ENCODE measurements at places on chromosomes 7 and 10. TPM values are rescaled to one million over a fixed set of nuclear protein-coding genes. Genes with fewer than 3 reads are reported as not detected.

ARHGAP22 gene
- total RNA-seq: 7.0 TPM

NXPH1 gene
- total RNA-seq: not detected

RPEL1 gene
- not detected for total RNA-seq

- no peak for DNase-seq
These were observed 93.8 kb upstream of the SVIL start for GRCh38 chr10:29728541-29729049.

DNA sequence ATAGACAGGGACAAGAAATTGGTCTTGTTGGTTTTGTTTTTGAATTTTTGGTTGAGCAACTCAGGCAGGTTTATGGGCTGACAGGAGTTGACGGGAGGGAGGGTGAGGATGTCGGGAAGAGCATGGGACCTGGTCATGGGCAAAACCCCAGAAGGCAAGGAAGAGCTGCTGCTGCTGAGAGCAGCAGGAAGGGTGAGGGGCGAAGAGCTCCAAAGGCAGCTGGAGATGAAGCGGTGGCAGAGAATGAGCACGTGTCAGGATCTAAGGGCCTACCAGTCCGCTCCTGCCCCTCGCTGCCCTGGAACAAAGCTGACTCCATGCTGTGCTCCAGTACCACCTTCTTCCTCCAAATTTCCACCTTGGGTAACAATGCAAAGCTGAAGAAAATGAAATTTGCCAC lies 84.3 kb downstream of the ARHGAP22 start:
- no peak for DNase-seq

GRCh38 chr10:51800725-51801424 lies 101.5 kb upstream of the CSTF2T start:
- no peak for DNase-seq

DNA sequence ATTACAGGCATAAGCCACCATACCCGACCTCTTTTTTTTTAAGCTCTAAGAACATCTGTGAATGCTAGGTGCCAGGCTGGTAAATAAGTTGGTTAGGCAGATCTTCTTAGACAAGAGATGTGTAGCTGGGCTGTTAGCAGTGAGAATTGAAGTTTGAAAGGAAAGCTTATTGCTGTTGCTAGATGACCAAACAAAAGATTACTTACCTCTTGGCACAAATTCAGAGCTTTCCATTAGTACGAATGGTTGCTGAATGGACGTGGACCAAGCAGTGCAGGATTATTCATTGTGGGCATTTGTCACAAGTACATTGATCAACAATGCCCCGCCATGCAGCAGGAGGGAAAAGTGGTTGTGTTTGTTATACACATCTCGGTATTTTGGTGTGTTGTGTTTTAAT lies 131.2 kb downstream of the GFRA1 start:
- no peak for DNase-seq

- no peak for DNase-seq
These were observed 5.8 kb downstream of the MACC1 start for GRCh38 chr7:20211376-20211775.
